Cortex of kidney (tissue), 1 donor: ENCODE measurements at places on chromosomes 5 and 9.

DNA sequence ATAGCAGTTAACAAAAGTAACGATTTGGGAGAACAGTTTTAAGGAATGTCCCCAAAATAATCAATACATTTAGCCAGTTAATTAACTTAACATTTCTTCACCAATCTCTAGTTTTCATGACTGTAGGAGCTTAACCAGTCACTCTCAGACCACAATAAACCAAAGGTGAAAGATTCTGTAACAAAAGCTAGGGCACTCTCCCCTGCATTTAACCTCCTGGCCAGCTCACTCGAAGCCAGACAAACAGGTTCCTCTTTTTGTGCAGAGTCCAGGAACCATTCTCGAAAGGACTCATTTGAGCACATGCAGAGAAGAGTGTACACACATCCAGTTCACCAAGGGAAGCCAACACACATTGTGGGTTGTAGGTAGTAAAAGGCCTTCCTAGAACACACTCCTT is 6.5 kb downstream of the IL7R start:
- no peak for DNase-seq

- DNase-seq = no peak
Measured at GRCh38 chr5:136906545-136906944, 541.2 kb upstream of the TRPC7 start.

DNA sequence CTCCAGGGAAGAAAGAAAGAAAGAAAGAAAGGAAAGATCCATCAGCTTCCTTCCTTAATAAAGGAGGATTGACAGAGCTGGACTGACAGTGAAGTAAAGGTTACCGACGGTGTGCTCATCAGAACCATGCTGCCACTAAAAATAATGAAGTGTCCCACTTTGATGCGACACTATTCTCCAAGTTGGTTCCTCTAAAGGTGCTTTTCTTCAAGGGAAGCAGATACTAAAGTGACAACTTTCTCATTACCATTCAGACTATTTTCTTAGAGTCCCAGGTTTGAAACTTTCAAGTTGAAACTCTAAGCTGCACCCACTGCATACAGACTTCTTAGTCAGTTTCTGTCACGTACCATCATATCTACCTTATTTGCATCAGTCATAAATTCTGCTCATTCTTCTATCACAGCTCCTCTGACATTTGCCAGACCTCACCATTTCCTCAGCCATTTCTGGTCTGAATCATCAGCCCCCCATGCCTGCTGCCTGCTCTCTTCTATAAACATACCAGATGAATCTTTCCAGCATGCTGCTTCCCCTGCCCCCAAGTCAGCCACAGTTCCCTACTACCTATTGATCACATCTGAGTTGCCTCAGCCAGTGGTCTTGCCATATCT is 177.6 kb downstream of the DEPDC1B start:
- no peak for DNase-seq

- DNase-seq = no peak
Measured at GRCh38 chr9:108278341-108278740, 577.4 kb downstream of the ACTL7B start.

DNA sequence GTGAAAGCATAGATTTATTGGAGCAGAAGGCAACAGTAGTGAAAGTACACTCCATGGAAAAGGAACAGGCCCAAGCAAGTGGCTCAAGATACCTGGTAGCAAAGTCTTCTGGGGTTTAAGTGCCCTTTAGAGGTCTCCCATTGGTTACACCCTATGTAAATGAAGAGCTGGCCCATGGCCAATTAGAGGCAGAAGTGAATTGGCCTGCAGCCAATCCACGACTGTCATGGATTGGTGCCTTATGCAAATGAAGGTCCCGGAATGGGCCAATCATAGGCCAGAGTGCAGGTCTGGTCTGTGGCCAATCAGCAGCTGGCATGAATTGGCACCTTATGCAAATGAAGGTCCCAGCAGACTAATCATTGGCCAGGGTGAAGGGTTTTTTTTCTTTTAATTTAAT is 64.2 kb upstream of the PCSK5 start:
- no peak for DNase-seq

- DNase-seq = no peak
Measured at GRCh38 chr5:128782446-128782845, 182.8 kb upstream of the SLC27A6 start.

- no peak for DNase-seq
Measured at GRCh38 chr5:57937025-57937424, 454.4 kb upstream of the ACTBL2 start.

DNA sequence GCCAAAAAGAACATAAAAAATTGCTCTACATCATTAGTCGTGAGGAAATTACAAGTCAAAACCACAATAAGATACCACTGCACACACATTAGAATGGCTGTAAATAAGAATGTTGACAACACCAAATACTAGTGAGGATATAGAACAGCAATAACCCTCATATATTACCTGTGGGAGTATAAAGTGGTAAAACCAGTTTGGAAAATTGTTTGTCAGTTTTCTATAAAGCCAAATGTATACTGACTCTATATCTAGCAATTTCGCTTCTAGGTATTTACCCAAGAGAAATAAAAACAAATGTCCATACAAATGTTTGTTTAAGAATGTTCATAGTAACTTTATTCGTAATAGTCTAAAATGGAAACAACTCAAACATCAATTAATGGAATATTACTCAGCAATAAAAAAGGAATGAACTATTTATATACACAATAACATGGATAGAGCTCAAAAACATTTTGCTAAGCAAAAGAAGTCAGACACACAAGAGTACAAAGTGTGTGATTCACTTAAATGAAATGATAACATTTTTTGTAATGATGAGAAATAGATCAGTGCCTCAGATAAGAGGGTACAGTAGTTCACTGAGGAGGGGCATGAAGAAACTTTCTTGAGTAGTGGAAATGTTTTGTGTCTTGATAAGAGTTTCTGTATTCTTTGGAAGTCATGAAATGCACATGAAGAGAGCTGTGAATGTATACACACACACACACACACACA is 219.6 kb upstream of the ZNF462 start:
- DNase-seq = no peak

GRCh38 chr5:68644971-68645370 is 429.4 kb downstream of the PIK3R1 start:
- no peak for DNase-seq

GRCh38 chr9:120711354-120711753 is 2.9 kb downstream of the MEGF9 start:
- no peak for DNase-seq

DNA sequence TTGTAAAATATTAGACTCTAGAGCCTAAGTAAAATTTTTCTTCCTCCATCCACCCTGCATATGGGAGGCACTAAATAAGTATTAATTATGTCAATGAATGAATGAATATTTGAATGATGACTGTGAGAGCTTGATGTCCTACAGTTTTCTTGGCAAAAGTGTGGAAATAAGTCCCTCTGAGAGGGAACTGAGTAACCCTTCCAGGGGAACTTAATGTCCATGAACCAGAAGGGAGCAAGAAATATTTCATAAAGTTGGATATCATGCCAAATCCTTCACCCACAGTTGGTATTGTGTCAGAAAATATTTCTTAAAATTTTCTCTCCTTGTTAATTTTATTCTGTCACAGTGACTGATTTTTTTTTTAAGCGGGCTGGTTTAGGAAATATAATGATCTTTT is 36.6 kb downstream of the NNT start:
- no peak for DNase-seq

DNA sequence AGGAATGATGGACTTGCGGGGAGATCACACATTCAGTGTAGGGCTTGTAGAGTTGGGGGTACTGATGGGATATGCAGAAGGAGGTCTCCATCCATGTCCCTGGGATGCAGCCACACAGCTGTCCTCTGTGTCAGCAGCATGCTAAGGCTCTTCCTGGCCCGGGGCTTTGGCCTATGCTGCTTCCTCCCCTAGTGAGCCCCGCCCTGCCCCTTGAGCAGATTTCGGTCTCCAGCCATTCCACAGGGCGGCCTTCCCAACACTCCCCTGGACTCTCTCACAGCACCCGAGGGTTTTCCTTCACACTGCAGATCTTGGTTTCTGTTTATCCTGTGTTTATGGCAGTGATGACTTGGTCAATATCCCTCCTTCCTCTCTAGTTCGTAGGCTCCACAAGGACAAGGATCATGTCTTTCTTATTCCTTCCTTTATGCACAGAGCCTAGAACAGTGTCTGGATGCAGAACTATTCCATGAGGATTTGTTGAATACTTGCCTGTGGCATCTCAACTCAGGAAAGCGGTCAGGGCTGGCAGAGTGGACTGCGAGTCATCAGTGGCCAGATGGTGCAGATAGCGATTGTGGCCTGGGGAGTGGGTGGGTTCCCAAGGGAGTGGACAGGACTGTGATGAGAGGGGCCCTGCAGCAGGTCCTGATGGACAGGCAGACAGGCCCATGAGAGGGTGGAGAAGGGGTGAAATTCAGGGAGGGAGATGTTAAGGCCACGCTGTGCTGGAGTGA is 114.2 kb downstream of the RGS3 start:
- no peak for DNase-seq

DNA sequence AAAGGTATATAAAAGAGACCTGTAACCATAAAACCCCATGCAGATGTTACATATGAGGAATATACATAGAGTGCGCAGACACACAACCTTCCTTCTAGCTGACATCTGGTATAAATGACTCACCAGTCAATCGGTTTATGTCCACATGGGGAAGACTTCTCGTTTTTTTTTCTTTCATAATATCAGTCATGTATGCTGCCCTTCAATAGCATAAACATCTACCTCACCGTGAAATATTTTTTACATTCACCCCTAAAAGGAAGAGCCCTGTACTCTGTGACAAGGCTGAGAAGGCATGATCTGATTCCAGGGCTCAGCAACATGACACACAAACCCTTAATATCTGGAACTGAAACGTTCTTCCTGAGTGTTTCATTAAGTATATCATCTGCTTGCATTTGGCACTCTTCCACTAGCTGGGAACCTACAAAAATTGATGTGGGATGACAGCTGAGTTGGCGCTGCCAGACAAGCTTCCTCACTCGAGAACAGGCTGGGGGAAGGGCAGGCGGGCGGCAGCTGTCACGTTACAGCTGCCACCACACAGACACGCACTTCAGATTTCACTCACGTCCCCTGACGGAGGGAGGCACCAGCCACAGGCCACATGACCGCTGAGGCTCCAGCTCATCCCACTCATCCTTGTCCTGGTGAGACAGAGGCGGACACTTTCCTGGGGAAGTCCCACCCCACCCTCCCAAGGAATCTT is 74.2 kb downstream of the SHB start:
- no peak for DNase-seq

DNA sequence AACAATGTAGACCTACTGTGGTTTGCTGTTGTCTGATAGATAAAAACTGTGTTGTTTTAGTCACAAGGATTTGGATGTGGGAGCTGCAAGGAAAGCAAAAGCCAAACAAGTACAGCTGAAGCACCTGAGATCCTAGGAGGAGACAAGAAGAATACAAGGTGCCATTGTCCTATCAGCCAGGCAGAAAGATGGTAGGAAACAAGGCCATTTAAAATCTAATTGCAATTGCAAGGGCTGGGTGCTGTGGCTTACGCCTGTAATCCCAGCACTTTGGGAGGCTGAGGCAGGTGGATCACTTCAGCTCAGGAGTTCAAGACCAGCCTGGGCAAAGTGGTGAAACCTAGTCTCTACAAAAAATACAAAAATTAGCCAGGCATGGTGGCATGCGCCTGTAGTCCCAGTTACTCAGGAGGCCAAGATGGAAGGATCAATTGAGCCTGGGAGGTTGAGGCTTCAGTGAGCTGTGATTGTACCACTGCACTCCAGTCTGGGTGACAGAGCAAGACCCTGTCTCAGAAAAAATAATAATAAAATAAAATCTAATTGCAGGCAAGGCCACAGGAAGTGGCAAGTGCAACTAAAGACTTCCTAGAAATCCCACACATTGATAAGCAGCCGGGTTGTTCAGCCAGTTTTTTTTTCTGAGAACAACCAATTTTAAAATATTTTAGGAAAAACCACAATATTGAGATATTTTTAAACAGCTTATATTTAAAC is 22.6 kb downstream of the DOCK8 start:
- DNase-seq = no peak

DNA sequence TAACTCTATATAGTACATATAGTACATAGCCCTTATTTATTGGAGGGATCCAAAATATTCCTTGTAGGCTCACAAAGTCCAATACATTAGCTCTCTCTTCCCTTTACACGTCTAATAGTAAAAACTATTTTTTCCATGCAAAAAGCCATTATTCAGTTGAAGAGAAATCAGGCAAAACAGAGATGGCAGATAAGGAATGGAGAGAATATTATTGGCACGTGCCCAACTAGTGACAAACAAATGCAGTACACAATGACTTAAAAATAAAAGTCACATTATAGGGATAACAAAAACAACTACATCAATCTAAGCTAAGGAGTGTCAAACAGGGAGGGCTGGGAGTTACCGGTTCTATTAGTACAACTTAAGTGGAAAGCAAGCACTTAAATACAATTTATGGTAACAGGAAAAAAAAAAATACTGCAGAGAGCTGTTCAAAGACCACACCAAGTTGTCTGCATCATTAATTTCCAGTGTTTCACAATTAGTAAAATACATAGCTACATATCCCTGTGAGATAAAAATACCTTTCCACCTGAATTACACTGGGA is 4.1 kb upstream of the SCAI start:
- no peak for DNase-seq

GRCh38 chr5:164809821-164810220 is 1304.4 kb downstream of the MAT2B start:
- no peak for DNase-seq
